ENCODE measurements at places on chromosomes 3 and 15. TPM values are rescaled to one million over a fixed set of nuclear protein-coding genes. Genes with fewer than 3 reads are reported as not detected.

IGF2BP2 gene
- not detected for total RNA-seq

TRPM1 gene
- not detected for total RNA-seq

ACY1 gene
- 31.2 TPM for total RNA-seq

ANKUB1 gene
- not detected for total RNA-seq

TMEM40 gene
- not detected for total RNA-seq

TTLL13 gene
- 0.34 TPM for total RNA-seq

BTLA gene
- 32.1 TPM for total RNA-seq

TMCC1 gene
- total RNA-seq, result 16.8 TPM

ZMYND10 gene
- 3.6 TPM for total RNA-seq

TLE3 gene
- total RNA-seq, result 72.0 TPM

TM4SF18 gene
- total RNA-seq, result not detected

KNSTRN gene
- total RNA-seq, result 53.6 TPM

FBXW12 gene
- total RNA-seq, result not detected

KLF15 gene
- total RNA-seq, result not detected

IL17RE gene
- total RNA-seq, result 0.36 TPM

POLG gene
- total RNA-seq, result 113 TPM

BNC1 gene
- total RNA-seq, result not detected

HHATL gene
- not detected for total RNA-seq

CLDN16 gene
- total RNA-seq, result not detected

CLEC3B gene
- total RNA-seq, result 0.27 TPM

WDR6 gene
- total RNA-seq, result 156 TPM

TMCO5A gene
- total RNA-seq, result not detected

CLDN1 gene
- 0.39 TPM for total RNA-seq

FBXO40 gene
- not detected for total RNA-seq

Measured in T-helper 2 cell treated with Interferon-gamma antibody and Interleukin-4, amounts not matched to agents 100 ng/mL and 5 ng/mL, for 36 hours (primary cell).